Urothelium cell line (cell line): ENCODE measurements at places on chromosomes 16 and 17.
A peak's percentile ranks its signal among the peaks of the same experiment; 100 is the strongest.

DNA sequence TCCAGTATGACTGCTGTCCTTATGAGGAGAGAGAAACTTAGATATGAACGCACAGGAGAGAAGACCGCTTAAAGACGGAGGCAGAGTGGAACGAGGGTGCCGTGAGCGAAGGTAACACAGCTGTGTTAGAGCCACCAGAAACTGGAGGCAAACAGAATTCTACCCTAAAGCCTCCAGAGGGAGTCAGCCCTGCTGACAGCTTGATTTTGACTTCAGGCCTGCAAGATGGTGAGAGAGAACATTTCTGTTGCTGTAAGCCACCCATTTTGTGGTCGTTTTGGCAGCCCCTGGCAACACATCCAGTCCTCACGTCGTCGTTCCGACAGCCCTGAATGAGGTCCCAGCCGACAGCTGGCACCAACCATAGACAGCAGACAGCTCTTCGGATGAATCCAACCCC, 2.8 kb upstream of the SPATA2L start:
- no peak for DNase-seq

- DNase-seq, result no peak
Measured at GRCh38 chr16:84511831-84512230, 7.4 kb upstream of the MEAK7 start.

DNA sequence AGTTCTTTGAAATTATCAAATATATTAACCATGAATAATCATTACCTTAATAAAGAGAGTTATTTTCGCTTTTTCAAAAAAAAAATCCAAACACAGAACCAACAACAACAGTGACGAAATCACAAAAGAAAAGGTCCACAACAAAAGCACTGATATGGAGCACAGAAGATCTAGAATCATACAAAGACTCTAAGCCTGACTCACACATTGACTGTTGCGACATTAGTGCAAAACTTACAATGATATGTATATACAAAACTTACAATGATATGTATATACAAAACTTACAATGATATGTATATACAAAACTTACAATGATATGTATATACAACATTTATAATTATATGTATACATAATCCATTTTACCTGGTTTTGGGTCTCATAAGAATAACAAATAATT, 117.7 kb downstream of the USP22 start:
- DNase-seq, result no peak

DNA sequence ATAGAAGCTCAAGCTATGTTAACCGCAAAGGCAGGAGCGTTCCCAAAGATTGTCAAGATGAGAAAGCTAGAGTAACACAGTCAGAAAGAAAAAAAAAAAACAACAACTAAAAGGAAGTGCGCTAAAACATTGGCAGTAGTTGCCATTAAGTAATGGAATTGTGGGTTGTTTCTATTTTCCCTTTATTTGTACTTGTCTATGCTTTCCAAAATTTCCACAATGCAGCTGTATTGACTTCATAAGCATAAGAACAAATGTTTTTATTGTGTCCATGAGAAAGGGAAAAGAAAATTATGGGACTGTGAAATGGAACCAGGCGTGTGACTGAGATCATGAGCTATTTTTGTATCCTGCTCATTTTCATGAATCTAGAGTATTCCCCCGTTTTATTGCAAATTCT, 153.4 kb downstream of the TMEM114 start:
- no peak for DNase-seq

DNA sequence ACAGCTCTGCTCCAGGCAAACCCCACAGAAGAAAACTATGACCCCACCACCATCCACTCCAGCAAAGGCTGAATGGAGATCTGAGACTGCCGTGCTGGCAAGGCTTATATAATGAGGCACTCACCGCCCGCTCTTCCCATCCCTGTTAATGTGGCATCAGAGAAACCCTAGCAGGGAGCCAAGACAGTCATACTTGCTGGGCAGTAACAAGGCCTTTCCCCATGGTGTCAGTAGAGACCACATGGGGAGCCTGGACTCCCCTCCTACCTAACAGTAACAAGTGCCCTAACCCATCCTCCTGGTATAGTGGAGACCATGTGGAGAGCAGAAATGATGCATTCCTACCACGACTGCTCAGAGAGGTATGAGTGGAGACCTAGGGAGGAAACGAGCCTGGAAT, 235.2 kb downstream of the C16orf78 start:
- DNase-seq, result no peak

DNA sequence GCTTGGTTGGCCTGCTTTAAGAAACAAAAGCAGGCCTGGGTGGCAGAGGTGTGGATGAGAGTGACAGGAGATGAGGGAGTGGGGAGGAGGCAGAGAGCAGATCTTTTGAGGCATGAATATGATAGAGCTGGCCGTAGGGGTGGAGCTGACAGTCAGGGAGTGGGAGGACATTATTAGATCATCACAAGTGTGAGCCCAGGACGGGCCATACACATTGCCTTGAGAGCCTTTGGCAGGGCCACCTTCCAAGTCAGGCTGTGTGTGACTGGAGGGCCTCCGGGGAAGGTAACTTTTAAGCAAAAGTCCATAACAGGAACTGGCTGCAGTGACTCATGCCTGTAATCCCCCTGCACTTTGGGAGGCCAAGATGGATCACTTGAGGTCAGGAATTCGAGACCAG, 26.3 kb downstream of the GINS3 start:
- DNase-seq, result no peak

DNA sequence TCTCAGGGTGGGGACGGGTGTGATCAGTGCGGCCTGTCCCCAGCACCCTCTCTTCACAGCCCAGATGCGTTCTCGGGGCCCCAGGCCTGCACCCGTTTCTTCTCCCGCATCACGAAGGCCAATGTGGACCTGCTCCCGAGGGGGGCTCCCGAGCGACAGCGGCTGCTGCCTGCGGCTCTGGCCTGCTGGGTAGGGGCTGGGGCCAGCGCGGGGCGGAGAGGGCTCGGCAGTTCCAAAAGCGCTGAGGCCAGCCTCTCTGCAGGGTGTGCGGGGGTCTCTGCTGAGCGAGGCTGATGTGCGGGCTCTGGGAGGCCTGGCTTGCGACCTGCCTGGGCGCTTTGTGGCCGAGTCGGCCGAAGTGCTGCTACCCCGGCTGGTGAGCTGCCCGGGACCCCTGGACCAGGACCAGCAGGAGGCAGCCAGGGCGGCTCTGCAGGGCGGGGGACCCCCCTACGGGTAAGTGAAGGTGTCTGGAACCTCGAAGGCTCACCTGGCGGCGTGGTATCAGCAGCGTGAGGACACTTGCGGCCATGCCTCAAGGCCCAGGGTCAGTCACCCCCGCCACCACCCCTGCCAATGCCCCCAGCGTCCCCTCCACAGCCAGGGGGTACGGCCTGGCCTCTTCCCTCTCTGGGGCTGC, 4.4 kb downstream of the MSLN start:
- DNase-seq, result no peak

GRCh38 chr16:4886151-4886550, 38.9 kb downstream of the UBN1 start:
- no peak for DNase-seq

- peak; percentile 70 for DNase-seq
Measured at GRCh38 chr17:42484304-42484703, 25.6 kb downstream of the ATP6V0A1 start.

GRCh38 chr16:67539691-67540635, 11.3 kb downstream of the RIPOR1 start:
- no peak for DNase-seq

- no peak for DNase-seq
Measured at GRCh38 chr17:20995164-20995872, 47.5 kb downstream of the USP22 start.

DNA sequence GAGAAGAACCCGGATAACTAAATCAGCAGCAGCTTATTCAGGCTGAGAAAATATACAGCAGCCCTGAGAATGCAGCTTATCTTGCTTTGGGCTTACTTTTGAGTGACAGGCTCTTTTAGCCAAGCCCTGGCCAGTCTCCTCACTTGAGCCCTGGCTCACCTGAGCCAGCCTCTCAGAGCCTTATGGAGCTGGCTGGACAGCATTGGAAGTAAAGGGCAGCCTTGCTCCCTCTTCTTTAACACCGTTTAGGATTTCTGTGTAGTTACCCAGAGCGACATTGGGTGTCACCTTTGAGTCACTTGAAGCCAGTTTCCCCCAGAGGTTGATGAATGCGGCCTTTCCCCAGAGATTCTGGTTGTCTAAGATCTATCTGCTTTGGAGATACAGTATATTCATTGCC, 7.7 kb upstream of the NPIPB2 start:
- peak; percentile 55 for DNase-seq

DNA sequence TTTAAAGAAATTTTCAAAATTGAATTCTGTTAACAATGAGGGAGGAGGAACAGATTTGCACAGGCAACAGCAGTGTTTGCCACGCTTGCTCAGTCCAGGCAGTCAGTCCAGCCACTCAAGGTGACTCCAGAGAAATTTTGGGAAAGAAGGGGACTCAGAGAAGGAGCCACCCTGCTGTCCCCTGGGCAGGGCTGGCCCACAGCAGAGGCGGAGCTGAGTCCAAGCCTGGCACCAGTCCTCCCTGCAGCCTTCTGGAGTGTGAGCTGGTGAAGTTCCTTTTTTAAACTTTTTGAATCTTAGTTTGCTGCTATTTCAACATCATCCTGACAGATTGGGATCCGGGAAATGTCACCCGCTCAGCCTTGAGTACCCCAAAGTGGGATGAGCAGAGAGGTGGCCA, 14.5 kb upstream of the SLC47A2 start:
- no peak for DNase-seq

DNA sequence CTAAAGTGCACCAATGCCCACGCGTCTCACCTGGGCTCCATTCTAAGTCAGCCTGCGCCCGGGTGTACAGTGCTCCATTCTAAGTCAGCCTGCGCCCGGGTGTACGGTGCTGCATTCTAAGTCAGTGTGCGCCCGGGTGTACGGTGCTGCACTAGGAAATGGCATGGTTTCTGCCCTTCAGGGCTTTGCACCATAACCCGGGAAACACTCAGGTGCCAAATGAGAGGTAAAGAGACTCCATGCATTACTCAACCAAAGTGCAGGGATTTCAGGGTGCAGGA, 29.2 kb upstream of the FASN start:
- no peak for DNase-seq

GRCh38 chr17:81708739-81709185, 3.3 kb upstream of the SLC25A10 start:
- DNase-seq, result no peak

DNA sequence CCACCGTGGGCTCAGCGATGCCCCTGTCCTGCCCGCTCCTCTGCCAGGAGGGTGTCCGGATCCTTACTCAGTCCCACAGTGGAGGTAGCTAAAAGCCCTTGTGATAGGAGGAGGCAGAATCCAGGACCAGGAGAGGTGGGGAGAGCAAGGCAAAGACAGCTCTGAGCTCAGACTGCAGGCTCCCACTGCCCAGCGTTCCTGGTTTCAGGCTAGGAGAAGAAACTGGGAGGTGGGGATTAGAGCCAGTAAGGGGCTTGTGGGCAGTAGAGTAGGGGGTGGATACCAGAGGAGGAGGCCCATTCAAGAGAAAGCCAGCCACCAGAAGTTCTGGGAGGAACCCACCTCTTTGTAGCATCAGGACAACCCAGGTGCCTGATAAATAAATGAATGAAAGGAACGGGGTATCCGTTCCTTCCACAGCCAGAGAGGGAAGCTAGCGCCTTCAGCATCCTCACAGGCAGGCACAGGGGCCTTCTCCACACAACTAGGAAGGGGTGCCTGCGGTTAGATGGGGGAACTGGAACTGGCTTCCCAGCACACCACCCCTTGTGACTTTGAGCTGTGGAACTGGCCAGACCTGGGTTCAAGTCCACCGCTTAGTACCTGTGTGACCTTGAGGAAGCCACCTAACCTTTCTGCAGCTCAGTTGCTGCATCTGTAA, 2.3 kb downstream of the IL21R start:
- no peak for DNase-seq

- peak; percentile 87 for DNase-seq
Measured at GRCh38 chr17:40510328-40510648, 8.9 kb upstream of the TNS4 start.

DNA sequence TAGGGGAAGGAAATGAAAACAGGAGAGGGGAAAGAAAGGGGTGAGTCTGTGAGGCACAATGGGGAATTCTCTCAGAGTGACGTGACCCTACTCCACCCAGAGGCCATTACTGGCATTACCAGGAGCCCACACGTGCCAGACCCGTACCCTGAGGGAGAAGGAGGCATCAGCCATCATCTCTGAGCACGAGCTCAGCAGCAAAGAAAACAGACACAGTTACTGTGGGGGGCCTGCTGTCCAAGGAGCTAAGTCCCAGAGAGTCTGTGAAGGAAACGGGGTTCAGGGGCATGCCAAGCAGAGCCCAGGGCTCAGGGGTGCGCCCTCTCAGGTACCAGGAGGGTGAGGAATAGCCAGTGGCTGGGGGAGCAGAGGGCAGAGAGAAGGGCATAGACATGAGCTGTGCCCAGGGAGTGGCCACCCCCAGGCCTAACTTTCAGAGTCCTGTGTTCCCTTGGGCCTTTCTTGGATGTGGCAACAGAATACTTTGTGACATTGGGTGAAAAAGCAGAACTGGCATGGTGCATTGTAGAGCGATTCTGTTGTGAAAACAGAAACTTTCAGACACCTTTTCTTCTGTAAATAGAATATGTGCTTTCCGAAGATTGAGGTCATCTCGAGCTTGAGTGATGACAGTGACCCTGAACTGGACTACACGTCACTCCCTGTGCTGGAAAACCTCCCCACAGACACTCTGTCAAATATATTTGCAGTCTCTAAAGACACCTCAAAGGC, 11.3 kb downstream of the TAF1C start:
- peak; percentile 80 for DNase-seq

DNA sequence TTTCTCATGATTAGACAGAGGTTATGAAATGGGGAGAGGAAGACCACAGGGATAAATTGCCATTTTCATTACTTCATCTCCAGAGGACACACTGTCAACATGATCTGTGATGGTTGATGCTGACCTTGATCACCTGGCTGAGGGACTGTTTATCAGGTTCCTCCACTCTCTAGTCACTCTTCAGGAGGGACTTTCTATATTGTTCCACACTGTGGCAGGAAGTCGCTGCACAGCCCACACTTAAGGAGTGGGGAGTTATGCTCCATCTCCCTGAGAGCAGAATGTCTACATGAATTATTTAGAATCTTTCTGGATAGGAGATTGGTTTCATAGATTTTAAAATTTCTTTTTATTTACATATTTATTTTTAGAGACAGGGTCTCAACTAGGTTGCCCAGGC, 46.7 kb downstream of the CYB5B start:
- no peak for DNase-seq

GRCh38 chr17:7042501-7043181, 1.3 kb downstream of the SLC16A11 start:
- no peak for DNase-seq
